K562 (cell line): ENCODE measurements at places on chromosomes 1 and 21.
A peak's percentile ranks its signal among the peaks of the same experiment; 100 is the strongest.

- peak; percentile 72 for DNase-seq
These were observed 21.3 kb downstream of the GPSM2 start for GRCh38 chr1:108897865-108898720.

DNA sequence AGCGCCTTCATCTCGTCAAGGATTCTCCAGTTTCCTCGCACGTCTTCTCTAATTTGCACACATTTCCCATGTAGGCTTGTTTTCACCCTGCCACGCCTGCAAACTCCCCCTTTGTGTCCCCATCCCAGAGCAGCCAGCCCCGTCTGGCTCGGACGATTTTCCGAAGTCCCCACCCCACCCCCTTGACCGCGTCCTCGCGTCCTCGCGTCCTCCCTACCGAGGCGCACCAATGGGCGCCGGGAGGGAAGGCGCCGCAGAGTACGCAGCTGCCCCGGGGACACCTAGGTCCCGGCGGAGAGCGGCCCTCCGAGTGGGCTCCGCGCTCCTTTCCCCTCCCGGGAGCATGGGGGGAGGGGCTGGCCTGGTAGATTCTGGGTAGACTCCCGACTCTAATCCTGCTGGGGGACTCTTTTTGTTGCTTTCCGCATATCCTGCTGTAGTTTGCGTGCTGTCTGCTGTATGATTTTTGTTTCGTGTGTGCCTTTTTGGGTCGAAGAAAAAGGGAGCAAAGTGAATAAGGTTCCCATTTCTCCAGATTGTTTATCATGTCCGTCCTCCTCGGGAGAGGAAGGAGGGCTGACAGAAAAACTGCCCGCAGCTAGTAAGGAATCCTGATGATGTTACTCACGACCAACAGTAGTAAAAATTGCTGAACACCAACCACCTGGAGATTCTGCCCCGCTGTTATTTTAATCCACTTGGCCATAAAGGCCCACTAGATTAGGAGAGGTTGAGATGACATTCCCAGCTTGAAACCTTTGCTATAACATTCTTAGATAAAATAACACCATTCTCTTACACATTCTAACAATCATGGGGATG, 1.5 kb downstream of the CACHD1 start:
- no peak for DNase-seq

GRCh38 chr1:117324357-117324756, 42.9 kb upstream of the MAN1A2 start:
- DNase-seq = no peak

- peak; percentile 92 for DNase-seq
These were observed 927 bp downstream of the WNT9A start for GRCh38 chr1:227946624-227947385.

- no peak for DNase-seq
These were observed 100.4 kb upstream of the ETV3 start for GRCh38 chr1:157238585-157238984.

GRCh38 chr1:83964153-83964552, 34.8 kb downstream of the TTLL7 start:
- no peak for DNase-seq

DNA sequence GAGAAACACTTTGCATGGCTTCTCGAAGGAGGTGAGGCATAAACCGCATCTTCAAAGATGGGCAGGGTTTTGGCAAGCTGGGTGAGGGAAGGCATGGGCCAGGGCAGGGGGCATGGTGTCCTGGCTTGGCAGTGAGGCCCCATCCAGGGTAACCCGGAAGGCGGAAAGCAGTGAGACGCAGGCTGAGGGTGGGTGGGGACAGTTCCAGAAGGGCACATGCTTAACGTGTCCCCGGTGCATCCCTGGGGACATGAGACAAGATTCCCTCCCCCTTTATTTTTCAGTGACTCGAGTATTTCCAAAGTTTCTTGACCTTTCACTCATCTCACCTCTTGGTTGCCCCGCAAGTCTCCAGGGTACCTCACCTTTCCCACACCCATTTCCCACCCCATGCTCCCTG, 122.8 kb upstream of the SLC25A33 start:
- DNase-seq = no peak

DNA sequence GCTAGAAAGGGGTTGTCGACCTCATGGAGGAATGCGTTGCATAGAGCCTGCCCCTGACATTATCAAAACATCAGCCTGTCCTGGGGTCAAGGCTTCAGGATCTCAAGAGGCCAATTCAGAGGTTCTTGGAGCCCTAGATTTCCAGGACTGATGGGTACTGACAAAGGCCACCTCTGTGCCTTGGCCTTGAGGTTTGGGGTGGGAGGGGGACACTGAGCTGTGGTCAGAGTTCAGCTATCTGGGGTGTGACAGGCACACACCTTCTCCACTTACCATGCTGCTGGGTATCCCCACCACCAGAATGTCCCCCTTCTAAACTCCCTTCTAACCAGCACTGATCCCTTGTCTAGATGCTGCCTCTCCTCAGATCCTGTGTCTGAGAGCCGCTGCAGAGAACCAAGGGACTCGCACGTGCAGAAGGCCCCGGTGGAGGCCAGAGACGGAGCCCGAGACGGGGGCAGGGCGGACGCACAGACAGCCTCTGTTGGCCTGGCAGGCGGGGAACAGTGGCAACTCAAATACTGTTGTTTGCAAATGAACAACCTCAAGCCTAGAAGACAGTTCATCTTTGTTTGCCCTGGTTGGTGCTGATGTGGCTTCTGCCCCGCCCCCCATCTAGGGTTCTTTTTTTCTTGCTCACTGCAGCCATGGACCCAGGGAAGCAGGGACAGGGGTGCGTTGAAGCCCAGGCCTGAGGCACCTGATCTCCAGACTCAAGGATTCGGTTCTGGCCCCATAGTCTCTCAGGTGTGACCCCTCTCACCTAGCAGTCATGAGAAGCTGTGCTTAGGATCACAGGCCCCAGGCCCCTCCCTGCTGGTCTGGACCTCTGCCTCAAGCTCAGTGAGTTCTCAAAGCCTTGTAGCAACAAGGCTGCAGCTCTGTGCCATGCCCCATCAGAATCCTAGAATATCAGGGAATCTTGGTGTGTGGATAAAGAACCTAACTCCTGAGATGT, 28.1 kb upstream of the CSF1 start:
- peak; percentile 68 for DNase-seq

DNA sequence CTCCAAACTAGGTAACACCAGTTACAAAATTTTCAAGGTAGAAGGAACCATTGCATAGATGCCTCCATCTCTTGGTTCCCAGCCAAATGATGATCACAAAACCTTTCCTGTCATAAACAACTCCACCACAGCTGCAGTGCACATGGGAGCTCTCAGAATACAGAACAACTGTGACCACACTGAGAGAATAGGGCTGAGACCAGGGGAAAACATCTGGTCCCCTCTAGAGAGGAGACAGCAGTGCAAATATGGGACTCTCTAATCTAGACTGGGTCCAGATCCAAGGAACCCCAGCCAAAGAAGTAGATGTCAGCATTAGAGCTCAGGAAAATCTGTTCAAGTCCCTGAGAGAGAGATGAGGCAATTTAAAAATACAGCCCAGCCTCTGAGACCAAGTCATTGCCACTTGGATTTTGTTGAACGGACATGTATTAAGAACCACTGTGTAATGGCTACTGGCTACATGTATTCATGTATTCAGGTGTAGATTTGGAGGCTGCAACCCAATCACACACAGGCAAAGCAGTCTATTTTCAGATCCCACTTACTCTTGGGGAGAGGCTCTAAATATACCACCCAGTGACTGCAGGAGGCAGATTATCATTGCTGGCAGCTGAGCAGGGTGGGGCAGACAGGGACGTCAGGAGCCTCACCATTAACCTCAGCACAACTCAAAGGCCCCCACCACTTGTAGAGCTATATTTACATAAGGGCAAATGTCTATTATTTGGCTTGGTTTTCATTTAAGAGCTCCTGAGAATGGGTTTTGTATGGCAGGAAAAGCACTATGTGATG, 7.6 kb upstream of the RXRG start:
- DNase-seq = no peak

- no peak for DNase-seq
These were observed 214.1 kb downstream of the NUF2 start for GRCh38 chr1:163535807-163536206.

DNA sequence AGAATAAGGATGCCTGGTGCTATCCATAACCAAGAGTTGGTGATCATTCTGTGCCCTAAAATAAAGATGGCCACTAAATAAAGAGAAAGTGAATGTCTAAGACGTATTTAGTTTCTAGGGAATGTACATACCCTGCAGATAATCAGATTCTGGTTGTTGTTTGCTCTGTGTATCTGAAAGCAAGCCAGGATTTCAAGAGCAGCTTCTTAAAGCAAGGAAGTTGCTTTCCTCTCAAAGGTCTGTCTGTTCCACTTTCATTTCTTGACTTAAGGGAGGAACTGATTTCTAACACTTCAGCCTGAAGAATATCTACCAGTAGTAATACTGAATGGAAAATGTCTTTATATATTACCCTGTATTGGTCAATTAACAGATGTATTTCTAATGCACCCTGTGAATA, 88.8 kb downstream of the KIF1B start:
- DNase-seq = no peak
